ENCODE measurements at places on chromosomes 3 and 15.
A peak's percentile ranks its signal among the peaks of the same experiment; 100 is the strongest.

DNA sequence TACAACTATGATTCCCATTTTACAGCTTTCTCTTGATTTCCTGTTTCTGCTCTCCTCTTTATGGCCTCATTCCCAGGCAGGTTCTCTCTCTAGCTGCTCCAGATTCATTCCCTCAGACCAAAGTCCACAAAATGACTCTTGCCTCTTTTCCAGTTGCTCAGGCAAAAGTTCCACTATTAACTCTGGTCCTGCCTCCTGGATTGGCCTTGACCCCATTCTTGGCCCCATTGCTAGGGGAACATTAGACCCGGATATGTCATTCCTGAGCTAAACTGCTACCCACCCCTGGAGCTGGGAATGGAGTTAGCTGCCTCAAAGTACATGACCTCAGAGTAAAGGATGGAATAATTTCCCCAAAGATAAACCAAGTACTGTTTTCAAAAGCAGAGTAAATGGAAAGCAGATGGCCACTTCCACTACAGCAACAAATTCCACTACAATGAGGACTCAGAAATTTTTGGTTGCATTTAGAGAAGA lies 73.0 kb upstream of the GAP43 start:
- no peak for DNase-seq

GRCh38 chr3:52265387-52265786 lies 13.1 kb downstream of the WDR82 start:
- no peak for DNase-seq

GRCh38 chr3:195865752-195866151 lies 42.6 kb downstream of the TNK2 start:
- no peak for DNase-seq

DNA sequence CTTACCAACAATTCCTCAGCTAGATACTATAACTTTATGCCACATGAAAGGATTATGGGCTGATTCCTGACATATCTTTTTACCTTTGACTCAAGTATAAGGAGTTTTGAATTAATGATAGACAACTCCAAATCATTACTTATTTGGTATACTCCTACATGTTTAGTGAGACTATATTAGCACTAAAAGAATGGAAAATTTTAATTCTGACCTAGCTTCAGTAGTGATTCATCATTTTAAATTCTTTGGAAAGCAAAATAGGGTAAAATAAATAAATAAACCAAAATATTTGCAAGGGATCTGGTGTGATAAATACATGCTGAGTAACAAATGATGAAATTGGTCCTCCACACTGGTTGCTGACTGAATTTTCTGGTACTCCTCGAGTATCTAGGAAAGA lies 42.3 kb upstream of the VGLL3 start:
- no peak for DNase-seq

- no peak for DNase-seq
Observed at GRCh38 chr3:146476094-146476740, 6.9 kb upstream of the PLSCR2 start.

- no peak for DNase-seq
Observed at GRCh38 chr3:8709801-8710507, 23.6 kb upstream of the CAV3 start.

DNA sequence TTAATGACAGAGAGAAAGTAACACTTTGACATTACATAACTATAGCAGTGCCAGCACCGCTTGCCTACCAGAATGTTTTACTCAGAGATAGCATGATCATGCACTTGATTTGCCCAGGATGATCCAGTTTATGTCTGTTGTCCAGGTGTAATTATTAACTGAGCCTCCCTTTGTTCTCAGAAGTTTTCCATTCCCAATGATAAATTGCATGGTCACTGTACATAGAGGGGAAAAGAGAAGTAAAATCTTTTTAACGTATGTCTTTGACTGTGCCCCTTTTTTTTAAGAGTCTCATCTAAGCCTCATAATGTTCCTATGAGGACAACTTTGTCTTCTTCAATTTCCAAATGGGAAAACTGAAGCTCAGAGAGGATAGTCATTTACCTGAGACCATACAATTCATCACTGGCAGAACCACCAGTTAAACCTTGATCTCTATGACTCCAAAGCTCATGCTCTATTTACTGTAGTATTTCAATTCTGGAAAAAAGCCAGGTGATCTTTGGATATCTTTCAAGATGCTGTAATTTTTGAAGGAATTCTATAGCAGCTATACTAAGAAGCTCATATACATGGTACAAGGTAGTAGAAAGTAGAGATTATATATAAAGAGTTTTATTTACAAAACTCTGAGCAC lies 25.1 kb downstream of the C3orf85 start:
- no peak for DNase-seq

GRCh38 chr3:78277220-78277619 lies 1237.3 kb downstream of the ROBO2 start:
- DNase-seq: no peak

- DNase-seq: no peak
Observed at GRCh38 chr3:44478606-44479094, 1.2 kb upstream of the ZNF445 start.

DNA sequence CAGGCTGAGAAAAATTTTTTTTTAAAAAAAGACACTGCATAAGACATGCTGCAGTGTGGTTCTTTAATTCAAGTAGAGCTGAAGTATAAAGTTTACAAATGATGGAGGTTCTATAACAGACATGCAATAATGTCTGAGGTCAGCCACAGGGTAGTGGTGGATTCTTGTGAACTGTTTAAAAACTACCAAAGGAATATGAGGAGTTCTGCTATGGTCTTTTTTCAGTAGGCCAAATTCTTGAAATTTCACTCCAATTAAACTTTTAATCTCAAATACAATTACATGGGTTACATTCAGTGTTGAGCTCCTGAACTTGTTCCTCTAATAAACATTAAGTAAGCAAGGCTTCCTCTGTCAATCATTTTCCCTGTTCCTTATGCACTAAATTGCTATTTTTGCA lies 122.7 kb downstream of the PLD1 start:
- no peak for DNase-seq

- DNase-seq: no peak
Observed at GRCh38 chr3:4478261-4478660, 11.2 kb upstream of the SUMF1 start.

DNA sequence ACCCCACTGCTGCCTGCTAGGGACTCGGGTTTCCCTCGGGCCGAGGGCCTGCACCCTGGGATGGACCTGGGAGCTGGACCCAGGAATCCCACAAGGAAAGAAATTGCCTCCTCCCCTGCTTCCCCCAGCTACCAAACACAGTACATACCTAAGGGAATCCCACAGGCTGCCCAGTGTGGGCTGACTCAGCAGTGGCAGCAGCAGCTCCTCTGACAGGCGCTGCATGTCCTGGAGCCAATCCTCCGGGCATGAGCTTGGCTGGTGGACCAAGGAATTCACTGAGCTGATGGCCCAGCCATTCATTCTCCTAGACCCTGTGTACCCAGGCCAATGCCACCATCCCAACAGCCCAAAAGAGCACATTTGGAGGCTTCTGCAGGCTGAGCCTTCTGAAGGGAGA lies 9.5 kb upstream of the LTK start:
- peak; percentile 11 for DNase-seq

DNA sequence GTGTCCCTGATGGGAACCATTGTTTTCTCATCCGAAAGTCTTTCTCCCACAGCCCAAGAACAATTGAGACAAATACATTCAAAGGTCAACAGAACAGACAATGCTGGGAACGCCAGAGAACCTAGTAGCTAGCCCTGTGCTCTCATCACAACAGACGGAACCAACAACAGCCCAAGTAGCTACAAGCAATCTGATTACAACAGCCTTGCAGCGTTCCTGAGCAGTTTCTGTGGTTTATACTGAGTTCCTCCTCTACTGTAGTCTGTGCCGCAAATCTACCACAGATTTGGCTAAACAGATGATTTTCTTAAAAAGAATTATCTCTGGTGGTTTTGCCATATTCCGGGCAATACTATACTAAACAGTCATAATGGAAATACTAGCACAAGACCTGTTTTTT lies 435.6 kb downstream of the MECOM start:
- DNase-seq: no peak

GRCh38 chr15:49863431-49864224 lies 242.8 kb downstream of the DTWD1 start:
- no peak for DNase-seq

GRCh38 chr3:73259856-73260255 lies 198.4 kb downstream of the EBLN2 start:
- DNase-seq: no peak

DNA sequence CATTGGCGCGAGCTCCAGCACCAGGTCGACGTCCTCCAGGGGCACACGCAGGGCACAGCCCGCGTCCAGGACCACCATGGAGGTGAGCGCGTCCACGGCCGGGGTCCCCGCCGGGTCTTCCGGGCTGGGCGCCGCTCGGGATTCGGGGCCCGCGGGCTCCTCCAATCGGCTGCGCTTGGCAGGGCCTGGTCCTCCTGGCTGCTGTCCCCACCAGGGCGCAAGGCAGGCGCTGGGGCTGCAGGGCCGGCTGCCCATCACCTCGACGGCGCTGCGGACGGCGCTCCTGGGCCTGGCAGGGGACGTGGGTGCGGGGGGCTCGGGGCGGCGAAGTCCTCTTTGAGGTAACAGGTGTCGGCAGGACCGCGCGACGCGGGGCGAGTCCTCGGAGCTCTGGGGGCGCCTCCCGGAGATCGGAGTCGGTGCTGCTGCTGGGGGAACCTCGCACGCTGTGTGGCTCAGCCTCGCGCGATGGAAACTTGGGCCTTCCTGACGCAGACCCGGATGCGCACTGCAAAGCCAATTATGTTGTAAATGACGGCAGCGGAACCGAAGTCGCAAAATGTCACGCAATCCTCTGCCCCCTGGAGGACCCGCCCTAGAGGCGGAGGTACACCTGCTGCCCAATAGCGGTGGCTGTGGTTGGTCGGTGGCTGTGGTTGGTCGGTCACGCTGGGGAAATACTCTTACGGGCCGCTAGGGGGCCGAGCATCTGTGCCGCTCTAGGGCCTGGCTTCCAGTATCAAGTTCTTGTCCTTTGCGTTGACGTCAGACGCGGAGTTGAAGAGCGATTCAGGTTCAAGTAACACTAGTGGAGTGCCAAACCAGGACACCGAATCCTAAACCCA lies at the start of gene PRR23C:
PRR23C (minus strand) TSS at position 527 of the 845 bp plus-strand sequence; CDS start at position 255, 272 bp downstream.
- DNase-seq: no peak

- DNase-seq: no peak
Observed at GRCh38 chr15:92709110-92709790, 53.7 kb upstream of the FAM174B start.

DNA sequence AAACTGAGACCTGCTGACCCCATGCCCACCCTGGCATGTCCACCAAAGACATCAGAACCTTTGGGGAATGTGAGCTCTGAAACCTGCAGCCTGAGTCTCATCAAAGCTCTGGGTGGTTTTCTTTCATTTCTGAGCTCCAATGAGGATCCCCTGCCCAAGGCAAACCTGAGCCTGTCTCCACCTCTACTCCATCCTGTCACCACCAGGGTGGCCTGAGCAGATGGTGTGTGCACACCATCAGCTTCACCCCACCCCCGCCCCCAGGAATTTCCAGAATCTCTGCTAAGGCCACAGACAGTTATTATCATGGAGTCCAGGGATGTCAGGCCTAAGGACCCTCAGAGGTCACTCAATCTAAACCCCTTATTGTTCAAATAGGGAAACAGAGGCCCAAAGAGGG lies 1.3 kb downstream of the XIRP1 start:
- no peak for DNase-seq

DNA sequence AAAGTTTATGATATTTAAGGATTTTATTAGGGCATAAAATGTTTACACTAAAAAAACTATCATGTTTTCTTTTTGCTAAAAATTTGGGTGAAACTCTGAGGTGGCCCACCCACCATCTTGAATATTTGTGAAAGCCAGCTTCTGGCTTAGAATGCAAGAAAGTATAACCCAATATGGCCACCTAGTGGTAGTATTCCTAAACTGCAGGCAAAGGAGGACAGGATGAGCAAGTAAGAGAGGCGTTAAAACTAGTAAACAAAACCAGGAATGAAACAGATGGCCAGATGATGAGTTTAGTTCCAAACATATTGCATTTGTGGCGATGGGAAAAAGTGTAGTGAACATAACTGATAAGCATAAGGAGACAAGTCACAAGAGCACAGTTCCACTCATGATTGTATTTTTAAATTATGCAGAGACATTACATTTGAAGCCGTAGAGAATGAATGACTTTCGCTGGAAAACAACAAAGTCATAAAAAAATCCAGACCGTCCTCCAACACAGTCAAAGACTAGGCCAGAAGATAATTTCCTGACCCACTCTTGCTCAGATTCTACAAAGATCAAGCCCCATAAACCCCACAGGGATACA lies 103.3 kb upstream of the PRTG start:
- peak; percentile 58 for DNase-seq

- peak; percentile 51 for DNase-seq
Observed at GRCh38 chr3:114380233-114380651, 86.4 kb downstream of the TIGIT start.

GRCh38 chr3:143201045-143201444 lies 81.5 kb downstream of the CHST2 start:
- DNase-seq: no peak

GRCh38 chr15:55056500-55056899 lies 140.2 kb downstream of the RSL24D1 start:
- no peak for DNase-seq

DNA sequence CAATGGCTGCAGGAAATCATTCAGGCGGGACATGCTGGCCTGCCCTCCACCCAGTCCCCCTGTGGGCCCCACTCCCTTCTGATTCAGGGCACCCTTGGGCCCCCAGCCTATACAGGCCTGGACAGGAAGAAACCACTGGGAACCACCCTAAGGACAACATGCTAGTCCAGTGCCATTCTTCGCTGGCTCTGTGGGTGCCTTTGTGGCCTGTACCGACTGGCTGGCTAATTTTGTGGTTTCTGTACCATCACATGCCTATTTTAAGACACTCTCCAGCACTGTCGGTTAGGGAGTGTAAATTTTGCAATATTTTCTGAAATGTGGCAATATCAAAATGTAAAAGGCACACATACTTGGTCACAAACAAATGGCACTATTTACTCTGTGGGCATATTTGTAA lies 61.4 kb upstream of the POLG start:
- peak; percentile 31 for DNase-seq

- DNase-seq: peak; percentile 92
Observed at GRCh38 chr3:43770426-43771103, 79.8 kb downstream of the ABHD5 start.

GRCh38 chr15:81284256-81285031 lies 39.5 kb downstream of the STARD5 start:
- DNase-seq: no peak

DNA sequence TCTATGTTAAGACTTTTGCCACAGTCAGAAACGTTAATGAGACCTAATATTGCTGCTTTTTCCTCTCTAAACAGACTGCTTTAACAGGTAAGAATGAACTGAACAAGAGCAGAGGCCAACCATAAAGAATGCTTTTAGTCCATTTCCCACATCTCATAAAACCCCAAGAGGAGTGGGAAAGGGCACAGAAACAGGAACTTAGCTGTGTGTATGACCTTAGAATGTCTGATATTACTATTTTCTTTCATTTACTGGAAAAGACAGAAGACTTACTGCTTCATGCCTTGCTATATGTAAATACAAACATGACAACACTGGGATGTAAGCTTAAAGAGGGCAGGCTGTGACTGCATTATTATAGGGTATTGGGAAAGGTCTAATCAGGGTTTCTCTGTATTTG lies 115.0 kb downstream of the ISL2 start:
- DNase-seq: no peak

Data from A172 (cell line).